ENCODE measurements at places on chromosomes 2 and 18.

GRCh38 chr18:50170004-50170403 lies 24.9 kb downstream of the MYO5B start:
- no peak for DNase-seq

- no peak for DNase-seq
Observed at GRCh38 chr2:235968155-235968554, 200.0 kb downstream of the GBX2 start.

DNA sequence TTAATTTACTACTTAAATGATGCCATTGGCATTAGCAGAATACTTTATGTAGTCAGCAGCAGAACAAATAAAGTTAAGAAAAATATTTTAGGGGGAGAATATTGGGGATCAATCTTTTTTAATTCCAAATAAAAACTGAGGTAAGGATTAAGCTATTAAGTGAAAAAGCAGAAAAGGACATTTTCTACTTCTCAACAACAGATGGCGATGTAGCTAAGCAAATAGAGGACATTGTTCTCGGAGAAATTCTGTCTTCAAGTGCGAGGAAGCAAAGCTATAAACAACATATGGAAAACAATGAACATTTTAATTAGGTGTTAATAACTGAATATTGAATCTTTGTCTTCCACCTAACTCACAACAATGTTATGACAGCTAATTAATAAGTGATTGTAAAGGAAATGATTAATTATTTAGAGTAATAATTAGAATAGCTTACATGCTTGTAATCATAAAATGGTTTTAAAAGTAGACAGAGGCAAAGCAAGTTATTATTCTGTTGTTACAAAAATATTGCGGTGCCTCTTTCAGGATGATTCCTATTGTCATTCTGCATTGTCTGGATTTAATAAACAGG lies 32.9 kb upstream of the CCDC93 start:
- DNase-seq: no peak

GRCh38 chr2:67499989-67500388 lies 102.9 kb downstream of the ETAA1 start:
- DNase-seq: no peak

DNA sequence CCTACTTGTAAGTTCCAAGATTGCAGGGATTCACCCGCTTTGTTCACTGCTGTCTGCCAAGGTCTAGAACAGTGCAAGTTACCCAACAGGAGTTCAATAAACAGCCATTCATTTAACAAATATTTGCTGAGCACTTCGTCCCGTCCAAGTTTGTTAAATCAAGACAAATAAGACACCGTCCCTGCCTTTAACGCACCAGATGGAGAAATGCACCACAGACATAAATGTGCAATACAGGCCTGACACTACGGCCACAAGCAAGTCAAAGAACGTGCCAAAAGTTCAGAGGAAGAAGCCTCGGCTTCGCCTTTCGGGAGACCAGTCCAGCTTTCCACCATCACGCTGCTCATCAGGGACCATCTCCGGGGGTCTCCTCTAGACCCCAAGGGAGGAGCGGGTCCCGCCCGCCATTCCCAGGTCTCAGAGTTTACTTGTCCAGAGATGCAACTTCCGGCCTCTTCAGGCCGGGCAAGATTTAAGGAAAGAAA lies 429 bp downstream of the C2orf76 start:
- no peak for DNase-seq

DNA sequence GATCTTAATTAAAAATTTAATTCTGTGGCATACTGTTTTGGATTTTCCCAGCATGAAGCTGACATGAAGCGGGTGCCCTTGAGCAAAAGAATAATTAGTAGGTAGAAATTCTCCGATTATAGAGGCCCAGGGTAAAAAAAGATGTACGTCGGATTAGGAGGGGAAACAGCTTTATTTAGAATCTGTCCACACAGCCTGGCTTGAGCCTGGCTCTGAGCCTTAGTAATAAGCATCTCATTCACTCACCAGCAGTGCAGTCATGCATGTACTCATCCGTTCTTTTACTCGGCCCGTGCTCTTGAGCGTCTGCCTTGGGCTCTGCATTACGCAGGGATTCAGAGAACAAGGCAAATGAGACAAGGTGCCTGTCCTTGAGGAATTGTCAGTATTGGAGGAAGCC lies 219.3 kb downstream of the AGAP1 start:
- no peak for DNase-seq

DNA sequence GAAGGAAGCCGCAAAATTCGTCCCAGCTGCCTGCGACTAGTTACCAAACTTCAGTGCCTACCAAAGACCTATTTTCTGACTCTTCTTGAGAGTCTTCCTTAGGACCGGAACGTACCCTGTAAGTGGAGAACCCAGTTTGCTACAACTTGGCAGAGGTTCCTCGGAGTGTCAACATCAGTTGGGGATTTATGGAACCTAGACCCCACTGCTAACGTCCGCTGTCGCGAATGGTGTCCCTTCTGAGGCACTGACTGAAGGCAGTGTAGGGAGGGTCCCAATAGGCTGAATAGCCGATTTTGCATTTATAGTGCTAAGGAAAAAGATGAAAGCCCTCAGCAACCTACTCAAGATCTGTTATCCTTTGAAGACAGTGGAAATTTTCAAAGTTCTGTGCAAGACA lies 568 bp upstream of the STK17B start:
- no peak for DNase-seq

DNA sequence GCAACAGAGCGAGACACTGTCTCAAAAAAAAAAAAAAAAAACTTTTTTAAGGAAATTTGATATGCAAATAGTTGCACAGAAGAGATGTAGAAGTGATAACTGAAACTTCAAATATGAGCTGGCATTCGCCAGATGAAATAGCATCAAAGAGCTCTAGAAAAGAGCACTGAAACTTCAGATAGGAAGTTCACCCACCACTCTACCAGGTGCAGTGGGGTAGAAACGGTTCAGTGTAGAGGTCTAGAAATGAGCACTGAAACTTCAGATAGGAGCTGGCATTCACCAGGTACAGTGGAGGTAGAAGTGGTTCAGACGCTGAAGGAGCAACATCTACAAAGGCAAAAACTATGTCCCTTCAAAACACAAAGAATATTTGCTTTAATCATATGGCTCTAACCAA lies 9.0 kb upstream of the ONECUT2 start:
- DNase-seq: no peak

DNA sequence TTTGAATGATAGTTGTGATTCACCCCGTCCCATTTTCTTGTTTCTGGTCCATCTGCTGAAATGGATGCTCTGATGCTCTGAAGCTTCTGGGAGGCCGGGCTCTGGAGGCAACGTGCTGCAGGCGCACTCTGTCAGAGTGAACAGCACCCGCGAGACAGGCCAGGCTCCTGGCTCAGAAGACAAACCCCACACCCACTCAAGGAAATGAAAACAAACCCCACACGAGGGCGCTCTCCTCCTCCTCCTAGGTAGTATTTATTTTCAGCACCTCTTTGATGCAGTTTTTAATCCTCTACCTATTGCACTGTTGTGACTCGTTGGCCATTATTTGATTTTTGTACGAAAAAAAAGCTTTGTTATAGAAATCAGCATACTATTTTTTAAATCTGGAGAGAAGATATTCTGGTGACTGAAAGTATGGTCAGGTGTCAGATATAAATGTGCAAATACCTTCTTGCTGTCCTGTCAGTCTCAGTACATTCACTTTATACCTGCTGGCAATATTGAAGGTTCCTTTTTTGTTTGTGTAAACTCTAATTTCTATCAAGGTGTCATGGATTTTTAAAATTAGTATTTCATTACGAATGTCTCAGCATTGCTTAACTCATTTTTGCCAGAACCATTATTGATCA lies 10.3 kb upstream of the CHST10 start:
- no peak for DNase-seq

GRCh38 chr2:84546551-84546950 lies 30.3 kb downstream of the DNAH6 start:
- DNase-seq: no peak

- DNase-seq: no peak
Observed at GRCh38 chr2:120303177-120303576, 42.8 kb upstream of the INHBB start.

GRCh38 chr2:197706839-197707207 lies 1.7 kb downstream of the MARS2 start:
- no peak for DNase-seq

- DNase-seq: no peak
Observed at GRCh38 chr2:20106746-20107145, 55.3 kb upstream of the LAPTM4A start.

DNA sequence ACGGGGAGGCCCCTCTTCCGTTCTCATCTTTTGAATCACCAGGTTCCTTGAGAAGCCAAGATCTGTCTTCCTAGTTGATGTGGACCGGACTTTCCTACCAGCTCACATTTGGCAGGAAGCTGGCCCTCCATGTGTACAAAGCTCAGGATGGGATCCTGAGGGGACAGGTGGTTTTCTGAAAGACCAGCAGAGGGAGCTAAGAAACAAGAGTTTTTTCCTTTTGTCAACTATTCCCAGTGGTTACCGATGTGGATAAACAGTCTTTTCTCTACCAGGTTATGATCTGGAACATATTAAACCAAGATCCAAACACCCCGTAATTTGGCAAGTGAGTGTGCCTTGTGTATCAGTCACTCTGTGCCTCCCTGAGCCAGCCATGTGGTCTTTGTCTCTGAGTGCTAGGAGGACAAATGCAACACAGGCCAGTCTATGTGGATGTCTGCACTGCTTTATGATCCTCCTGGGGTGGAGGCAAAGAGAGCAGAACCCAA lies 25.1 kb upstream of the ARHGAP25 start:
- no peak for DNase-seq

- no peak for DNase-seq
Observed at GRCh38 chr2:37344453-37345361, at the start of gene QPCT. TSS of gene QPCT (plus strand) at chr2:37344630. CDS start at chr2:37344732, 102 bp downstream.

- DNase-seq: no peak
Observed at GRCh38 chr2:81940266-81940955, 1635.9 kb upstream of the LRRTM1 start.

DNA sequence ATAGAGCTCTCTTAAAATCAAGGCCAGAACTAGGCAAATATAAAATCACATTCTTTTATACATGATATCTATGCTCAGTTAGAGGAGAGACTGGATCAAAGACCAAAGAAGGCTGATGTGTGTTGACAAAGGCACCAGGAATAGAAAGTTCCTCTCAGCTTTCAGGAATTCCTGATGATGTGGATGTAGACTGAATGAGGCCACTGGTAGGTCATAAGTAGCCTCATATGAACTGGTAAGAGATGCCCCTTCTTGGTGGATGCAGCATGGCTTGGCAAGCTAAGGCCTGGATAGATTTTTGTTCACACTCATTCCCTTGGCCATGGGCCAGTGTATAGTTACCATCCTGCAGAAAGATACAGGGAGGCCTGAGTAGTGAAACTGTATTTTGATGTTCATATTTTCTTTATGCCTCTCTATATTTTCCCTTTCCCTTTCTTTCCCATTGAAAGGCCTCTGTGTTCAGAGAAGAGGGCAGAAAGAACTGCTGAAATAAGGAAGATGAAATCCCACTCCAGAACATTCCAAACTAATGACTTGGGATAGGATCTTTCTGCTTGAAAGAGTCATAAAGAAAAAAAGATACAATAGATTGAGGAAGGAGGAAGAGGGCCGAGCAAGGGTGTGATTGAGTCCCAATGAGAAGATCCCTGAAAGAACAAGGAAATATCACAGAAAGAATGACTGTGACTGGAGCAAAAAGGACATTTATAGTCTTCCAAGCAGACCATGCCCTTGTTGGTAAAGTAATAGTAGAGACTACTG lies 2182.7 kb upstream of the PIK3C3 start:
- no peak for DNase-seq

DNA sequence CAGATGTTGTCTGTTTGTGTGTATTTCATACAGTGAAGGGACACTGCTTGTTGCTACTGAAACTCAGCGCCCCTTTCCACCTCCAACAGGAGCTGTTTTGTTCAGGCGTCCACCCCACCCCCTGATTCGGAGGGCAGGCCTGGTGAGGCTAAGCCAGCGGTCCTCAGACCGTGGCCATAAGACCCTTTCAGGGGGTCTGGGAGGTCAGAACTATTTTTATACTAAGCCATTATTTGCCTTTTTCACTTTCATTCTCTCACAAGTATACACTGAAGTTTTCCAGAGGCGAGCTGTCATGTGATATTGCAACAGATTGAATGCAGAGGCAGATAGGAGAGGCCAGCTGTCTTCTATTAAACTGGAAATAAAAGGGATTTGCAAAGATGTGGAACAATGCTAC lies 39.7 kb upstream of the IGFBP5 start:
- DNase-seq: no peak

GRCh38 chr2:48574353-48575287 lies 43.0 kb upstream of the GTF2A1L start:
- no peak for DNase-seq

Data from GM12864 (cell line).